ENCODE measurements at places on chromosomes 12 and 14.

DNA sequence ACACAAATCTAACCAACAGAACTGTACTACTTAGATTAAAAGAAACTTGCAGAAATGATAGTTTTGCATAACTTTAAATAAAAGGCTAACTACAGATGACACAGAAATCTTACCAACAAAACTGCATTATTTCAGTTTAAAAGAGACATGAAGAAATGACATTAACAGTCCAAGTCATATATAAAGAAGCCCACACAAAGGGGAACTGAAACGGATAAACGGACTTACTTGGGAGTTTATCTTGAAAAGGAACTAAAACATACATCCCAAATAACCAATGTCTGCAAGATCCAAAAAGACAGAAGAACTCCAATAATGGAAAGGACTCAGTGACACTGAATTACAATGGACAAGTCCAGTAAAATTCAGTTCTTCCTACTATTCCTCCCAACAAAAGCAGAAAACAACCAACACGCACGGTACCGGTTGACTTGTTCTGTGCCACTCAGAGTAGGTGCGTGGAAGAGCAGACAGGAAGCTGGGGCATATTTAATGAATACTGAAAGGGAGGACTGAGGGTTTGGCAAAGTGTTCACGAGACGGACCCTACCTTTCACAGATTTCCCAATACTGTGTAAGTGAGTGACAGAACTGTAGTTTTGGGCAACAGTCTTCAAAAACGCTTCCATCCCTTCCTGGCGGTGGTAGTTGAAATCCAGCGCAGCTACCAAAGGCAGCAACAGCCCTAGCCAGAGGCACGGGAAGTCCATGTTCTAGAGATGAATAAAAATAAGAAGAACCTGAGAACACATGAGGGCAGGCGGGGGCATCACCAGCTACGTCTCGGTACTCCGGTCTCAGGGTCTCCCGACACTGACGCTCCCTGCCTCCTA, 627 bp downstream of the CPM start:
- no peak for DNase-seq

GRCh38 chr12:14982562-14982961, 9.7 kb downstream of the PDE6H start:
- no peak for DNase-seq

GRCh38 chr12:92876496-92876895, 52.6 kb downstream of the EEA1 start:
- DNase-seq = no peak

DNA sequence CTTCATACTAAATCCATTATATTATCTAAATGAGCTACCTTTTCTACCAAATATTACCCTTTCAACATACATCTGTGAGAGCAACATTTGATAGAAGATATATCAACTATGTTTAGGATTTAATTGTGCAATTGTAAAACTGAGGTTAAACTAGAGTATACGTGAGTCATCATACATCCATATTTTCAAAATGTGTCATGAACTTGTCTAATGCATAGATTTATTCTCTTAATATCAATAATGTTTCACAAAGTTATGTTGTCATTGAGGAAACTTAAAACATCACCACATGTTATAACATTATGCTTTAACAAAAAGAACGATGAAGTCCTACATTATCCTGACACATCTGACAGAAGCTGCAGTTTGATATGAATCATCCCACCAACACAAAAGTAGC, 645.5 kb upstream of the NOVA1 start:
- no peak for DNase-seq

DNA sequence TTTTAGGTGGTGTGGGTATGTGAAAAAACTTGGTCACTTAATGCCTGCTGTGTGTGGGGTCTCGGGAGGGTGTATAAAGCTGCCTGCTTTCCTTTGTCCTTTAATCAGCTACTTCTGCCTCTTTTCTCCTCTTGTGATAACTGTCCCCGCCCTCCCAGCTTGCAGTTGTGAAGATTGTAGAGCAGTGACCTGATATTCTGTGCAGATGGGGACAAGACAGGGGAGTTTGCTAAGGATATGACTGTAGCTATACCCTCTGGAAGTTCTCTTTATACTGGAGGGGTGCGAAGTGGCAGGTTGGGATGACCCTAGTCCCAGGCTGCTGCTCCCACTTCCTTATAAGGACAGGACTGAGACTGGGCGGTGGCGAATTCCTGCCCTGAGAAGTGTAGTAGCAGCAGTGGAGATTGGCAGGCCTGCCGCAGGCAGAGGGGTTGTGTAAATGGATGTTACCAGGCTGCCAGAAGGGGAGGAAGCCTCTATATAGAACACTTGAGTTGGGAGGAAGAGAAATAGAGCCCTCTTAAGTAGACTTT, 835 bp downstream of the MYL6 start:
- DNase-seq = no peak

- DNase-seq = no peak
These were observed 76.1 kb downstream of the MYF5 start for GRCh38 chr12:80792861-80793260.

DNA sequence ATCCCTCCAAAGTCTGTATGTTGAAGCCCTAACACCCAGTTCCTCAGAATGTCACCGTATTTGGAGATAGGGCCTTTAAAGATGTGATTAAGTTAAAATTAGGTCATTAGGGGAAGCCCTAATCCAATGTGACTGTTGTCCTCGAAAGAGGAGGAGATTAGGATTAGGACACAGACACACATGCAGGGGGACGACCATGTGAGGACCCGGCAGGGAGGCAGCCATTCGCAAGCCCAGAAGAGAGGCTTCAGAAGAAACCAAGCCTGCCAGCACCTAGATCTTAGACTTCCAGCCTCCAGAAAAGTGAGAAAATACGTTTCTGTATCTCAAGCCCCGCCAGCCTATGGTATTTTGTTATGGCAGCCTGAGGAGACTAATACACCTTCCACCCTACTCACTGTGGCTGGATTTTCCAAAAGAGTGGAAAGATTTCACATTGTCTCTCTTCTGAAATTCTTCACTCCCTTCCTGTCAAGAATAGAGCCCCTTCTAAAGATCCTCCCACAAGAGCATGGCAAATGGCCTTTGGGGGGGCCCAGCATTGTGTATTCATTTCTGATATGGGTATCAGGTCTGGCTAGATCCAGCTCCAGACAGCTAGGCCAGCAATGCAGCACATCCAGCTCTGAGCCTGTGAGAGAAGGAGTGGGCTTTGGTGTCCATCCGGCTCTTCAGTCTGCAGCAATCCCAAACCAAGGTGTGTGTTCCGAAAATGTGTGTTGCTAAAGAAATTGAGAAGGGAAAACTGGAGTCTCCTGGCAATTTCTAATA, 15.4 kb upstream of the UBC start:
- DNase-seq = no peak

GRCh38 chr12:2957816-2958431, 1.3 kb upstream of the TEAD4 start:
- DNase-seq = no peak

DNA sequence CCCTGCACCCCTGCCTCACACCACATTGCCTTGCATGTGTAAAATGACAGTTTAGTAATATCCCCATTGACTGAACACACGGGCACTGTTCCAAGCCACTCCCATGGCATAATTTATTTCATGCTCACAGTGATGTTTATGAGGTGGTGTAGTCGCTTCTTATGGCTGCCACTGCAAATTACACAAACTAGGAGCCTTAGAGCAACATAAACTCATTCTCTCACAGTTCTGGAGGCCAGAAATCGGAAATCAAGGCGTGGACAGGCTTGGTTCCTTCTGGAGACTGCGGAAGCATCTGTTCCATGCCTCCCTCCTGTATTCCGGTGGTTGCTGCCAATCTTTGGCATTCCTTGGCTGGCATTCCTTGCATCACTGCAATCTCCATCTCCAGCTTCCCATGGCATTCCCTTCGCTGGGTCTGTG, 97.3 kb downstream of the RIN3 start:
- no peak for DNase-seq

GRCh38 chr14:36317650-36318049, 2.8 kb downstream of the MBIP start:
- no peak for DNase-seq

DNA sequence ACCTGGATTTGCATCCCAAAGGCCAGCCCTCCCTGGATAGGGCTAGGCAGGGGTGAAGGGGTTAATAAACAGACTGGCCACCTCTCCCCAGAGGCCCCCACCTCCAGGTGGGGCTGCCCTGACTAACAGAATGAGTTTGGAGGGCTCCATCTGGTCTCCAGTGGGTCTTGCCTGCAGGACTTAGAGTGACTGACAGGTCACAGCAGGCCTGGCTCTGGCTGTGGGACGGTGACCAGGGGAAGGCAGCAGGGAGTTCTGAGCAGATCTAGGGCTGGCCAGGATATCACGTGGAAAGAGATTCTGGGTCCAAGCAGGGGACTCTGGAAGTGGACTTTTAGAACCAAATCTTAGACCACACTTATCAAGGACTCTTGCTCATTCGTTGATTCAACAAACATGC, 40.9 kb upstream of the LHX5 start:
- no peak for DNase-seq

GRCh38 chr14:64170181-64170580, 124.0 kb downstream of the ESR2 start:
- no peak for DNase-seq

DNA sequence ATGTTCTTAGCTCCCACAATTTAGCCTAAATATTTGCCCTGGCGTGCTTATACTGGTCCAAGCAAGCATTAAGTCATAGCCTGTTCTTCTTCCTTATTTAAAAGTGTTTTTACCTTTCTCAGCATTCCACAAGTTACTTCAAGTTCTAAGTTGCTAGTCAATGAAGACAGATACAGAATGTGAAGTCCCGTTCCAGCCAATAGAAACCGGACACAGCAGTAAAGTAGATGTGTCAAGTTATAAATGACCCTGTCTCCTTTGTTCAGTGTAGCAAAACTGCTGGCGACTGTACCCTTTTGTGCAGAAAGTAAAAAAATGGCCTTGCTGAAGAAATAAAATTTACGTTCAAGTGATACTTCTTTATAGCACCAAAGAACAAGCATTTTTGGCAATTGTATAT, 3.9 kb downstream of the SNAPC1 start:
- DNase-seq = no peak

GRCh38 chr14:50334211-50334610, 22.1 kb downstream of the DMAC2L start:
- no peak for DNase-seq

GRCh38 chr12:119666900-119667576, 895 bp upstream of the PRKAB1 start:
- no peak for DNase-seq

DNA sequence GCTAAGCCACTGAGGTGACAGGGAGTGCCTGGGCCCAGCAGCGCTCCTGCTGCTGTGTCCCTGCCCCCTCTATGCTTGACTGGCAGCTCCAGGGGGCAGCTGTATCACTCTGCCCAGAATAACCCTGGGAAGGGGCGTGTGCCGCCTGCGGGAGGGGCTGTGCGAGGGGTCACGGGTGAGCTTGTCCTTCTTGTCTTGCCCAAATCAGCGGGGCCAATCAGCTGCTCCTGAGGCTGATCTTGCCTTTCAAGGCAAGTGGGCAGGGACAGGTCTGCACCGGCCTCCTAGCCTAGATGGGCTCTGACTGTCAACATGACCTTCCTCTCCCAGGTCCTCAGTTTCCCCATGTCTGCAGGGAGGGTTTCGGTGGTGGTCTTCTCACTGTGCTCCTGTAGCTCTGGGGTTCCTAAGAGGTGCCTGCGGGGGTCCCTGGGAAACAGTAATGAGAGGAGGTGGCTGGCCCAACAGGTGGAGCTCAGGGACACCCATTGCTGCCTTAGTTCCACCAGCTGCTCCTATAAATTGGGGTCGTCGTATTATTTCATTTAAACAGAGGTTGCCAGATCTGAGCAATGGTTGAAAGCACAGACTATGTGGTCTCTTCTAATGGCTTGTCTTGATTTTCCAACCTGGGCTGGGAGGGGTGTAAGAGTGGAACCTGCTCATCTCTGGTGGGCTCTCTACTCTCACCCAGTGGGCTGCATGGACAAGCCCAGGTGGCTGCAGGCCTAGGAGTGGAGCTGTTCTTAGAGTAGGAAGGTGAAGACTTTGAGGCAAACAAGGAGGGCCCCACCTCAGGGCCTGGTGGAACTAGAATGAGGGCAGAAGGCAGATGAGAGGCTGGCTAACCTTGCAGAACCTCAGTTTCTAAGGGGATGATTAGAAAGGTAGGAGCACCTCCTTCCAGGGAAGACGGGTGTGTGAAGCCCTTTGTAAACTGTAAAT, 11.7 kb downstream of the RTL1 start:
- no peak for DNase-seq

DNA sequence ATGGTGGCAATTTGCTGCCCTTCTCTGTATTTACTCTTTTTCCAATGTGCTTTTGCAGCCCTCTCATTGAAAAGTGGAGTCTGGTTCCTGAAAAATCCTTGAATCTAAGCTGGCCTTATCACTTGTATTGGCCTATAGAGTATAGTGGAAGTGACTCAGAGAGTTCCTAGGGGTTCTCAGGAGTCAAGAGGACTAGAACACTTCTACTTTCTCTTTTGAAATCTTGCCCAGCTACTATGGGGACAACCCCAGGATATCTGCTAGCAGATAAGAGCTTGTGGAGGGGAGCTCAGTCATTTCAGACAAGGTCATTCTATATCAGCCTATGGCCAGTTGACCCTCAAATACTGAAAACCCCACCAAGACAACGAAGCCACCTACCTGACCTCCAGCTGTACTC, 26.7 kb upstream of the WSCD2 start:
- DNase-seq = no peak

- DNase-seq = no peak
These were observed 280.5 kb downstream of the VRK1 start for GRCh38 chr14:97077687-97078086.

DNA sequence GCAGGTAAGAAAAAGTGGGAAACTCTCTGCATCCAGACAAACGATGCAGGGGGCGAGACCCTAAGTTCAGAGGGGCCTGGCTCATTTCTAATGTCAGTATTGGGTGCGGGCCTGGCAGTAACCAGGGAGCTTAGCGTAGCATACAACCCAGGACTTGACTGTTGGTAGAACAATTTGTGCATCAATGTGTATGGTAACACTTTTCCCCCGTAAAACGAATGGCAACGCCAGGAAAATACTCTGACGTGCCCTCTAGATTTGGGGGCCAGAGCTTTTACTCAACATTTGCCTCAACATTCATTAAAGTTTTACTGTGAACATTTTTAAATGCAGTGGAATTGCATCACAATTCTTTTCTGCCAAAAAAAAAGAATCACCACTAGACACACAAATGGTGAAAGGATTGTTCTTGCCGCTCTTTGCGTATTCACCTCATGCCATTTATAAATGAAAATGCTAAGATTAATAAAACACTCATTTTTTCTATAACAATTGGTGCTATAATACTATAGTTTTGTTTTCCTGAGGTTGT, 867 bp downstream of the RHOJ start:
- DNase-seq = no peak

- DNase-seq = no peak
These were observed 59.3 kb upstream of the TMTC1 start for GRCh38 chr12:29843036-29843435.
